ENCODE measurements at places on chromosomes 2 and 18. TPM values are rescaled to one million over a fixed set of nuclear protein-coding genes. Genes with fewer than 3 reads are reported as not detected.

The AQP4 gene
- total RNA-seq: not detected

The CD207 gene
- not detected for total RNA-seq

The MC4R gene
- not detected for total RNA-seq

The SGPP2 gene
- total RNA-seq: not detected

The LBX2 gene
- total RNA-seq: 2.3 TPM

The NCKAP1 gene
- 189 TPM for total RNA-seq

The HTR2B gene
- not detected for total RNA-seq

The LHCGR gene
- not detected for total RNA-seq

The FASTKD1 gene
- total RNA-seq: 17.4 TPM

The ZBTB7C gene
- total RNA-seq: 1.4 TPM

The DGUOK gene
- 58.1 TPM for total RNA-seq

The PTMA gene
- 435 TPM for total RNA-seq

The ADAM23 gene
- 19.2 TPM for total RNA-seq

The TNFRSF11A gene
- 0.49 TPM for total RNA-seq

The PROC gene
- total RNA-seq: 2.6 TPM

The FTCDNL1 gene
- total RNA-seq: 0.34 TPM

The PSTPIP2 gene
- 5.0 TPM for total RNA-seq

The BUB1 gene
- 7.6 TPM for total RNA-seq

The OTOS gene
- total RNA-seq: not detected

The AGAP1 gene
- total RNA-seq: 35.5 TPM

The GAL3ST2 gene
- 1.3 TPM for total RNA-seq

The PTH2R gene
- total RNA-seq: not detected

The LYPD1 gene
- total RNA-seq: 4.1 TPM

The MAP3K19 gene
- not detected for total RNA-seq

The QPCT gene
- total RNA-seq: 1.2 TPM

The GPR45 gene
- total RNA-seq: not detected

The MEIS1 gene
- total RNA-seq: 18.5 TPM

The LYG2 gene
- not detected for total RNA-seq

The PIEZO2 gene
- 142 TPM for total RNA-seq

The RAMP1 gene
- total RNA-seq: 176 TPM

The MOGAT1 gene
- not detected for total RNA-seq

The CNGA3 gene
- not detected for total RNA-seq

The CCDC102B gene
- 9.1 TPM for total RNA-seq

The SPDYA gene
- total RNA-seq: 3.4 TPM

The AGXT gene
- not detected for total RNA-seq

The DCDC2C gene
- total RNA-seq: not detected

The NPHP1 gene
- 3.3 TPM for total RNA-seq

The FAM237A gene
- not detected for total RNA-seq

The ANKRD62 gene
- total RNA-seq: not detected

The CAPN10 gene
- total RNA-seq: 22.0 TPM

The SKOR2 gene
- total RNA-seq: not detected
